ENCODE measurements at places on chromosomes 2 and 18. TPM values are rescaled to one million over a fixed set of nuclear protein-coding genes. Genes with fewer than 3 reads are reported as not detected.

DNA sequence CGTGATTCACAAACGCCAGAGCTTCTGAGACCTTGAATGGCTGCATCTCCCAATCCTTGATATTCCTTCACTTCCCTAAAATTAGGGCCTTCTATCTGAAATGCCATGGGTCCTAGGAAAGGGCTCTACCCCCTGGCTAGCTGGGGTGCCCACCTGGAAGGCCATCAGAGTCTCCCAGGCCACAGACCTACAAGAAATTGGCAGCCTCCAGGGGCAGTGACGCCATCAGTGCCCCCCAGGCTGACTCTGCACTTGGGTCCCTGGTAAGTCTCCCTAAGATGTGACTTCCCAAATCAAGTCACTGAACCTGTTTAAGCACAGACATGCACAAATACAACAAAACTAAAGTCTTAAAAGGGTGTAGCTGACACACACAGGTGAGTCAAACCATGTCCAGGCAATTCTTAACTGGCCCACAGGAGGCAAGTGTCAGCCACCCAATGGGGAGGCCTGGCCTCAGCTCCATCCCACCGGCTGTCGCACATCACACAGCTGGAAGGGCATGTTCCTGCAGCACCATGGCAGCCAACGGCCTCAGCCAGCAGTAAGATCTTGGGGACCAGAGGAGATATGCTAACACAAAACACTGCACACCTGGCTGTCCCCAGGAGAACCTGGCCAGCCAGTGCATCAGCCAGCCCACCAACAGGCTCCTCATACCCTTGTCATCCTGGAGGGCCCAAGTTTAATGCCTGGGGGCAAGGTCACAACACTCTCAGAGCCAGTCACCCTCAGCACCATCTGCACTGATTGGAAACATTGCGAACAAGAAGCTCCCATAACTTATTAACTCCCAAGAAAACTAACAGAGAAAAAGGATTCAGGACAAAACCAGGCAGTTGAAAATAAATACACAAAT lies 5.2 kb downstream of the PARD6G start:
- DNase-seq: no peak

DNA sequence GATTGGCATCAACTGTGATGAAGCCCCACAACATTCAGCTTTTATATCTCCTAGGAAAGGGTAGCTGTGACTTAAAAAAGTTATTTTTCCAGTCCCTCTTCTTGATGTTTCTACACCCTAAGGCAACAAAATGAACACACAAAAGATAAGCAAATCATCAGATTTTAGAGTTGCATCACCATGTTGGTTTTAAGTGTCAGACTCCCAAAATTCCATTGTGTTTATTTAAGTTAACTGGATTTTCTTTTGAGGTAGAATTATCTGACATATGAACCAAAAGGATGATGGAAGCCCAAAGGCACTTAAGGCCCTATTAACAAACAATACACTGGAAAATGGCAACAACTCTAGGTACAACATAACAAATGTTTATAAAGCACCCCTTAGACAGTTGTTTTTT lies 261.7 kb upstream of the SLC39A10 start:
- no peak for DNase-seq

- no peak for DNase-seq
Observed at GRCh38 chr2:14288016-14288415, 344.5 kb upstream of the LRATD1 start.

SLC16A14 gene
- polyA plus RNA-seq: 8.2 TPM

THADA gene
- 35.1 TPM for polyA plus RNA-seq

GRCh38 chr2:237235383-237236095 lies 149.8 kb downstream of the COPS8 start:
- DNase-seq: no peak

- no peak for DNase-seq
Observed at GRCh38 chr18:7725897-7726296, 158.8 kb downstream of the PTPRM start.

ALPI gene
- 0.14 TPM for polyA plus RNA-seq

GRCh38 chr2:228369400-228370031 lies 188.0 kb upstream of the SPHKAP start:
- DNase-seq: no peak

GRCh38 chr2:72848436-72849137 lies 22.8 kb upstream of the EXOC6B start:
- DNase-seq: no peak
